Thoracic aorta (tissue), 2 donors: ENCODE measurements at places on chromosomes 2 and 18.

DNA sequence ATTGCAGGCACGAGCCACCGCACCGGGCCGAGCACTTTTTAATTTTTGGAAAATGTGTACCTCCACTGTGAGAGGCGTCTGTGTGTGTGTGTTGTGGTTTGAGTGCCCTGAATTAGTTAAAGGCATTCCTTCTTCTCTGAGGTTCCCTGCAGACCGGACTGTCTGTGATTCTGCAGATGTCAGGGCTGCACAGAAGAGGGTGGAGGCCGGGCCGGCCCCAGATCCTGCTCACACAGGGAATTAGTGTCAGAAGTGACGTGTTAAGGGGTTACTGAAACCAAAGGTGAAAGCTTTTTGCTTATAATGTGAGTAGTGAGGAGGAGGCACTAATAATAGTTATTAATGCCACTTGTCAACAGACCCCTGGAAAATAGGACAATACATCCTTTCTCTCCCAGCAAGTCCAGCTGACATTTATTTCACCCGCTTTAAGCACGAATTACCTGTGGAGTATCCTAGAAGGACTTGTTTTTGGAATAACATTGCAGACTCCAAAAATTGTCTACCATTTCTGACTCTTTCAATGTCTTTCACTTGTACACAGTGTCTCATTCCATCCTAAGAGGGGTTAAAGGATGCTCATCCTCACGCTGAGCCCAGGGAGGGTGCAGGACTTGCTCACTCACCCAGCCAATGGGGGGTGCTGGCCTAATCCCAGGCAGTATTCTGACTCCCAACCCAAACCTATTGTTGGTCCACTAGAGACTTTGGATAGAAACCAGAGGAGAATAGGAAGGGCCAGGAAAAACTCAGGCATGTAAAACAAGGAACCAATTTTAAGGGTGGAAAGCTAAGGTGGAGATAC is 16.2 kb downstream of the ARHGAP25 start:
- DNase-seq, result no peak

DNA sequence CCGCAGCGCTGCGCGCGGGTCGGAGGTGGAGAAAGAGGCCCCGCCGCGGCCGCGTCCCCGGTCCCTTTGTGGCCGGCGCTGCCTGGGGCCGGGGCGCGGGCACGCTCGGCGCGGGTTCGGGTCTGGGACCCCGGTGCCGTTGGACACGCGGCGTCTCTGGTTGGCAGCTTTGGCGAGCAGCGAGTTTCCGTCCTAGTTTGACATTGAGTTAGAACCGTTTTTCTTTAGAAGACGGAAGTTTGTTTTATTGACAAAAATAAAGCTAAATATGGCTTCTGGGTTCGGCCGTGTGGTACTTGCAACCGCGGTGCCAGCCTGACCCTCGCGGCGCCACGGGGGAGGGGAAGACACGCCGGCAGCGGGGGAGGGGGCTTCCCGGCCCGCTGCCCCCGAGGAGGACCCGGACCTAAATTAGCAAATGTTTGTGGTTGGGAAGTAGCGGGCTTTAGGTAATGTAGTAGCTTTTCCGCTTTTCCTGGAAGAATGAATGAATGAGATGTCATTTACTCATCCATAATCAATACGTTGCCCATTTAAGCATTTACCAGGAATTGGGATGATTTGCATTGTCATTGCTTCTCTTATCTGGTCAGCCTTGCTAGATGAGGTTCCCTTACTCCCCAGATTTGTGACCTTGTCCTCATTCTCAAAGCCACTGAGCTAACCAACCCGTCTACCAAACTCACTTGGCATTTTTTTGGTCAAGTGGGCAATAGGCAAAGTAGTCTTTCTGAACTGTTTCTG is 530 bp downstream of the GALNT1 start:
- no peak for DNase-seq

DNA sequence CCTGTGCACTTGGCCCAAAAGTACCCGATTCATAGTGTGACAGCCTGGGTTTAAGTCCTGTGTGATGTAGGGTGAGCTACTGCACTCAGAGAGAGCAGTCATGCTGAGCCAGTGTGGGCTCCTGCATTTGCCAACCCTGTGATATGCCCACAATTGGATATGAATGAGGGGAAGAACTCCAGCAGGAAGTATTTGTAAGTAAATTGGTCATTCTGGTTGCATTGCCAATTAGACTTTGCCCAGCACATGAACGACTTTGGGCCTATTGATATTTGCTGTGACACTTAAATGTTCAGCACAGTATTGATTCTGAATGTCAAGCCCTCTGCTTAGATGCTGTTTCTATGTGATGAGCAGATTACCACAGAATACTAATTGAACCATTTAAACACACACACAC is 570.9 kb downstream of the PIK3C3 start:
- DNase-seq, result no peak

GRCh38 chr2:165016772-165017411 is 61.6 kb upstream of the SLC38A11 start:
- DNase-seq, result no peak

DNA sequence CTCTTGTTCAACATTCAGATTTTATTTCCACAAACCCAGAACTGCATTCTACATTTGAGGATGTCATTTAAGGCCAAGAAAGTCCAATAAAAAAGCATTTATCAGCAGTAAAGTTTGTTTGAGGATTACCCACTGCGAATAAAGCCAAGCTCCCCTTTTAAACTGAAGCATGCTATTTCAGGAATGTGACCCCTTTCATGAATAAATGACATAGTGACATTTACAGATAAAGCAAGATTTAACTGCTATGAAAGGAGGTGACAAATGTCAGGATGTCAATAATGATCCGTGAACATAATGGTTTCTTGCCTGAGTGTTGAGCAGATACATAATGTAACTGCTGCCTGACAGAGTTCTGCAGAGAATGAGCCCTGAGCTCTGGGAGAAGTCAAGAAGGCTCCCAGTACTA is 146.3 kb downstream of the TDRD15 start:
- no peak for DNase-seq

DNA sequence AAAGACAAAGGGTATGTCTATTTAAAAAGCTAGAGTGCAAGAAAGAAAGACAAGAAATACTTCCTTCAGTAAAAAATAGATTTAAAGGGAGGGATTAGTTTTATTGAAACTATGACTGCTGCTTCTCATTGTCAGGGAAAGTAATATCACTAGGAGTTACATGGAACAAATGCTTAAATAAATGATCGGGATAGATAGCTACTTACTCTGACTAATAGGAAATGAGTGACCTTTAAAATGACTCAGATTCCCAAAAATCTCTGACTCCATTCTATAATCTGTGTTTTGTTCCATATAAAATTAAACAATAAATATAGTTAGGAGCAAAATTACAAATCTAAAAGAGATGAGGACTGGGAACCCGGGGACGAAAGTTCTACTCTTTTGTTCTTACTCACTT is 669.3 kb downstream of the NR4A2 start:
- no peak for DNase-seq

- DNase-seq, result no peak
Observed at GRCh38 chr2:201450954-201451291, 335 bp downstream of the TRAK2 start.

- no peak for DNase-seq
Observed at GRCh38 chr2:17571681-17572080, 31.2 kb downstream of the VSNL1 start.

DNA sequence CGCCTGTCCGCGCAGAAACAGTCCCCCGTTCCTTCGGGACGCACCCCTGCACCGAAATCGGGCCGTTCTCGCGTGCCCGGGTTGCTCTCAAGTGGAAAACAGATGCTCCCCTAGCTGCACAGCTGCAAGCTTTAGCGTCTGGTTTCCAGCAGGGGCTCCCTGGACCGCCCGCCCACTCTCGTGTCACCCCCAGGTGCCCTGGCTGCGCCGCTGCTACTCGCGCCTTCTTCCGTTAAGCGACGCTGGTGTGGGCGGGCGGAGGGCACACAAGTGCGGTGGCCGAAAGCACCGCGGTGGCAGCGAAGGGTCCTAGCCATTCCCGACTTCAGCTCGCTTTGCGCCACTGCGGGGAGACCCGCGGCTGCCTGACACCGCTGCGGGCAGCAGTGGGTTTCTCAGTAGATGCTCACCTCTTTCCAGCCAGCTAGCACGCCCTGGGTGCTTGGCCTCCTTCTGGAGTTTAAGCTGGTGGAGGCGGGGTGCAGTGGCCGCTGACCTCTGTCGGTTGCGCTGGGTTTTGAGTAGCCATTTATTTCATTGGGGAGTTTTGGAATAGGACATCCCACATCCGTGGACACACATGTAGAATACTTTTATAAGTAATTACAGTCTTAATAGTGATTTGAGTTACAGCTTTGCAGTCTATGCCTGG is 806 bp downstream of the ZNF407 start:
- DNase-seq, result no peak

- DNase-seq, result no peak
Observed at GRCh38 chr2:126894585-126895182, 4.0 kb upstream of the TEX51 start.

DNA sequence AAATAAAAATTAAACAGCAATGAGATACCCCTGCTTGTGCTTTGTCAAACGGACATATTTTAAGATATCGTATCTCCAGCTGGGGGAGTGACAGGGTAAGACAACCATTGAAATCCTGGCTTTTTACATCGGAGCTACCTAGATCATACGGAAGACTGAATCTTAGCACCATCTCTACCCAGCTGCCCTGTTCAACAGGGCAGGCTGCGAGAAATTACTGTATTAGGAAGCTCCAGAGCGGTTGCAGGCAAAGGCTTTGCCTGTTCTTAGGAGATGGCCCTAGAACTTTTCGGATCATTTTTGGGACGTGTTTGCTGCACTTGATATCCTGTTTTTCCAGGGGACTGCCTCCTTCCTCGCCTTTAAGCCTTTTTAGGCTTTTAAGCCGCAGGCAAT is 2.0 kb upstream of the PRKCE start:
- no peak for DNase-seq

- DNase-seq, result no peak
Observed at GRCh38 chr2:27149570-27150405, 984 bp downstream of the TCF23 start.

- DNase-seq, result no peak
Observed at GRCh38 chr2:173734797-173735196, 230.4 kb downstream of the SP3 start.

DNA sequence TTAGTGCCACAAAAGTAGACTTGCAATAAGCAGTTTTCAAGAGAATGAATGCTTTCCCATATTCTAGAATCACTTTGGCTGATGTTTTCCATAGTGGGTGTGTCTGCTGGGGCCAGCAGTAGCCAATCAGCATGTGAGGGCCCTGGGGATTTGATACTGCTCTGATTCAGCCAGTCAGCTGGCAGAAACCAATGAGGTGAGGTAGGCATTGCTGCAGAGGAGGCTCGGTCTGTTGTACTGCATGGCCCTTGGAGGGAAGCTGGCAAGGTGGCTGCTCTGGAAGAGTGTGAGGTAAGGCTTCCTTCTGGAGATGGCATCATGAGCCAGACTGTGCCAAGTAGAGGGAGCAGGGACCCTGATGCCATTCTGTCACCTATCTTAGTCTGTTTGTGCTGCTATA is 22.7 kb downstream of the TMEM87B start:
- no peak for DNase-seq

DNA sequence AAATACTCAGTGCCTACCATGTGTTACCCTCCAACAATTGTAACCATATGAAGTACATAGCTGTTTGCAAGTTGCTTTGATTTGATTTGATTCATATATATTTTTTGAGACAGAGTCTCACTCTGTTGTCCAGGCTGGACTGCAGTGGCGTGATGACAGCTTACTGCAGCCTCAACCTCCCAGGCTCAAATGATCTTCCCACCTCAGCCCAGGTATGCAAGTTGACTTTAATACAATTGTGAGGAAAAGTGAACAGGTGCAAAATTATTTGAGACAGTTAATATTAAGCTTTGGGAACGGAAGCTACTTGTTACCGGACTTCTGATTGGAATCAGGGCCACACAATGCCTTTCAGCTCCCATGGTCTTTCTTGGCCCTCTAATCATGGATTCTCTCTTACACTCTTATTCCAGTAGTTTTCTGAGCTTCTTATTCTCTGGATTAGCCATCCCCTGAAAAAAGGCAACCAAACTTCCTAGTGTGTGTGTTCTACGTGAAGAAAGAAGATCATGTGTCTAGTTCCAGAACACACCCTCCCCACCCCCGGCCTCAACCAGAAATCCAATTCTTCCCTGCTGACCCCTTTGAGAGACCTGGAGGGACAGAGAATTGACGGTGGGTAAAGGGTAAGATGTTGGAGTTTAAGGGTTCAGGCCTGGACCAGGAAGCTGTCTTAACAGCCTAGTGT is 1.1 kb upstream of the RPL37A start:
- no peak for DNase-seq

GRCh38 chr2:209511637-209512036 is 87.8 kb downstream of the MAP2 start:
- no peak for DNase-seq
